ENCODE measurements at places on chromosomes 12 and 14.

DNA sequence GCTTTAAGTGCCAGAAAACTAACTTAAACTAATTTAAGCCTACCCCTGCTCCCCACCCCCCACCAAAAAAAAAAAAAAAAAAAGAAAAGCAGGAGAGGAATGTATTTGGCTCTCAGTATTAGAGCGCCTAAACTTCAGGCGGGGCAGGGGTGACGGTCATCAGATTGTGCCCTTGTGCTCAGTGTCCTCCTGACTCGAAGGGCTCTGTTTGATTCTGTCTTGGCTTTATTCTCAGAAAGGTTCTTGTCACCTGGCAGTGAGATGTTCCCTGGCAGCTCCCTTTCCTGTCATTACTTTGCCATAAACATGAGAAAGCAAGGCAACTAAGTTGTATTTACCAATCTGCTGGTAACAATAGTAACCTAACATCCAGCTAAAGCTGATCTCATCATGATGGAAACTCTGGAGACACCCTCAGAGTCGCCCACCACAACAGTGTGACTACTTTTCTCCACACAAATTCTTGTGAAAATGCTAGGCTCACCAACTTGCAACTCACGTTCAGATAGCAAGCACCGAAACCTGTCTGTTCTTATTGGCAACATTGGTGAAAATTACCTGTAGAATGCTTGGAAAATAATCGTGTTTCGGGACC lies 39.0 kb upstream of the WNK1 start:
- DNase-seq: no peak
- H3K4me1 ChIP-seq: no peaks in the 10 kb centered on the region
- H3K4me3 ChIP-seq: no peak overlapping the region
- H3K36me3 ChIP-seq: no peaks in the 10 kb centered on the region
- H3K27ac ChIP-seq: no peak overlapping the region

- H3K4me1 ChIP-seq: peaks cover 8% of the 10 kb centered on the region
- no peak overlapping the region for H3K27ac ChIP-seq
- DNase-seq: no peak
- no peaks in the 10 kb centered on the region for H3K36me3 ChIP-seq
- peaks cover 7% of the 10 kb centered on the region for H3K27me3 ChIP-seq
These were observed 16.0 kb downstream of the NKX2-1 start for GRCh38 chr14:36503771-36504741.

DNA sequence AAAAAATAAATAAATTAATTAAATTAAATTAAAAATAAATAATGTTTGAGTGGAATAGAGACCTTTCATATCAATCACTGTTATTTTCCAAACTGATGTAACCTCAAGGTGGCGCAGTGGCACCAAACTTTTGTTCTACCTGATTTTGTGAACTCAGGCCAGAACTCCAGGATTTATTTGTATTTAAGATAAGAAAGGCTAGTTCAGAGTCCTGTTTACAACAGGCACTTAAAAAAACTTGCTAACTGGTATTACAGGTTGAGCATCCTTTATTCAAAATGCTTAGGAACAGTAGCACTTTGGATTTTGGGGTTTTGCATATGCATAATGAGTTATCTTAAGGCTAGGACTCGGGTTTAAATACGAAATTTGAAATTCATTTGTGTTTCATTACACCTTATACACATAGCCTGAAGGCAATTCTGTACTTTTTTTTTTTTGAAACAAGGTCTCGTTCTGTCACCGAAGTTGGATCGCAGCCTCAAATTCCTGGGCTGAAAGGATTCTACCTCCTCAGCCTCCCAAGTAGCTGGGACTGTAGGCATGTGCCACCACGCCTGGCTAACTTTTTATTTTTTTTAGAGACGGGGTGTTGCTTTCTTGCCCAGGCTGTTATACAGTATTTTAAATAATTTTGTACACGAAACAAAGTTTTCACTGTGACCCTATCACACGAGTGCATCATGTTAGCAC lies 32.4 kb downstream of the YY1 start:
- H3K4me1 ChIP-seq: no peaks in the 10 kb centered on the region
- H3K27me3 ChIP-seq: no peaks in the 10 kb centered on the region
- peaks cover 10% of the 10 kb centered on the region for H3K36me3 ChIP-seq
- H3K27ac ChIP-seq: no peak overlapping the region
- no peak overlapping the region for H3K4me3 ChIP-seq

DNA sequence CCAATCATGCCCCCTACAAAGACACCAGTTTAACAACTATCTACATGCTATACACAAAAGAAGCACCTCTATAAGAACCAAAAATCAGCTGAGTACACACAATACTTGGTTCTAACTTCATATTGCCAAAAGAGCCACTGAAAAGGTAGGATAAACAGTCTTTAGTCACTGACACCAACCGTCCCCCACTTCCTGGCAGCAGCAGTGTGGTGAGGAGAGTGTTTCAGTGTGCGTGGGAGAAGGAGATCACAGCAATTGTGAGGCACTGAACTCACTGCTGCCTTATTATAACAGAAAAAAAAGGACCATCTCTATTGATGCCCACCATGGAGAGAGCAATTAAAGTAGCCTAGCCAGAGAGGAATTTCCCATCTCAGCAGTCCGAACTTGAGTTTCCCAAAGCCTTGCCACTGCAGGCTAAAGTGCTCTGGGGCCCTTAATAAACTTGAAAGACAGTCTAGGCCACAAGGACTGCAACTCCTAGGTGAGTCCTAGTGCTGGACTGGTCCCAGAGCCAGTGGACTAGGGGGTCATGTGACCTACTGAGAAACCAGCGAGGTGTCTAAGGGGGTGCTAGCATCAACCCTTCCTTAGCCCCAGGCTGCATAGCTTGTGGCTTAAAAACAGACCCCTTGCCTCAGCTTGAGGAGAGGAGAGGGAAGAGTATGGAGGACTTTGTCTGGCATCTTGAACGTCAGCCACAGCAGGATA lies 37.1 kb upstream of the LMNTD1 start:
- no peak for DNase-seq
- no peaks in the 10 kb centered on the region for H3K36me3 ChIP-seq
- no peaks in the 10 kb centered on the region for H3K4me1 ChIP-seq
- no peak overlapping the region for H3K27ac ChIP-seq
